ENCODE measurements at places on chromosomes 2 and 18.
A peak's percentile ranks its signal among the peaks of the same experiment; 100 is the strongest.

DNA sequence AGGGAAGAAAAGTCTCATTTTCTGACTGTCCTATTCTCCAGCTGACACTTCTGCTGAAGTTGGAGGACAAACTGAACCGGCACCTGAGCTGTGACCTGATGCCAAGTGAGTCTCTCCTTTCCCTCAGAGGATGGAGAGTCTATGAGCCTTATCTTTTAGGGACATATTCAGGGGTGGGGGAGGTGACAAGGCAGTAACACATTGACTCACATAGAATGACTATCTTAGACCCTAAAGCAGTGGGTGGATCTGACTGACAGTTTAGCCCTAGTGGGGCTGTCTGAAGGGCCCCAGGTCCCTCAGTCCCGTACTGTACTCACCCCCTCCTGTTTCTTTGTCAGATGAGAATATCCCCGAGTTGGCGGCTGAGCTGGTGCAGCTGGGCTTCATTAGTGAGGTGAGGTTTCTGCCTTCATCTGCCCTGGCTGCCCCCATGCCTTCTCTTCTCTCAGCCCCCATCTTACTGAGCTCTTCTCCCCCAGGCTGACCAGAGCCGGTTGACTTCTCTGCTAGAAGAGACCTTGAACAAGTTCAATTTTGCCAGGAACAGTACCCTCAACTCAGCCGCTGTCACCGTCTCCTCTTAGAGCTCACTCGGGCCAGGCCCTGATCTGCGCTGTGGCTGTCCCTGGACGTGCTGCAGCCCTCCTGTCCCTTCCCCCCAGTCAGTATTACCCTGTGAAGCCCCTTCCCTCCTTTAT is 805 bp upstream of the KRTCAP3 start:
- DNase-seq = no peak

DNA sequence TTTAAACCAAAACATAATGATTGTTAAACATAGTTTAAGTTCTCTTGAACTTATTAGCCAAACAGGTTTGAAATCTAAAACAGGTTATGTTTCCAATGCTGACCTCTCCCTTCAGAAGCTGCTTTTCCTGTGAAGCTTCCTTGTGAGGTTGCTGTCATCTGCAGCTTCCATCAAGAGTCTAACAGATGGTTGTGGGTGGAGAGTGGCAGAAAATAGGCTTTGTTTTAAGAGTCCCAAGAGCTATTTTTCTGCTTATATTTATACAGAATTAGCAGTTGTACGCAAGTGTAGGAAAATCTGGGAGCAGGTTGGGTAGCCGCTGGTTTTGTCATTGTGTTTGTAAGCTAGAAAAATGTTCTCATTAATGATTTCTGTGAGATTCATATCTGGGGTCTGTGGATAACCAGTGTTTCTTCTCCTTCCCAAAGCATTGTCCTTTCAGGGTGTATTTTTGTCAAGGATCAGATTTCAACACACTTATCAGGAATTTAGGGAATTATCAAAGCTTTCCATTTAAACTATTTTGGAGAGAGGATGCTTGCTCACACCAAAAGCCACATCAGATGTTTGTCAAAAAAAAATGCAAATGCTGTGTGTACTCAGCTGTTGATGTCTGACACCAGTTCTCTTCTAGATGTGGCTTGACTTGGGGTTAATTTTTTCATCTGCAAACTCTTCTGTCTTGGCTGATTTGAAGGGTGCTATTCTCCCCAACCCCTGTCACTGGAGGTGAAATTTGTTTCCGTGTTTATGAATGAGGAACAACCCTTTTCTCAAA is 78.1 kb upstream of the KIF5C start:
- DNase-seq = no peak

- no peak for DNase-seq
Observed at GRCh38 chr2:225366731-225367130, 32.8 kb upstream of the NYAP2 start.

DNA sequence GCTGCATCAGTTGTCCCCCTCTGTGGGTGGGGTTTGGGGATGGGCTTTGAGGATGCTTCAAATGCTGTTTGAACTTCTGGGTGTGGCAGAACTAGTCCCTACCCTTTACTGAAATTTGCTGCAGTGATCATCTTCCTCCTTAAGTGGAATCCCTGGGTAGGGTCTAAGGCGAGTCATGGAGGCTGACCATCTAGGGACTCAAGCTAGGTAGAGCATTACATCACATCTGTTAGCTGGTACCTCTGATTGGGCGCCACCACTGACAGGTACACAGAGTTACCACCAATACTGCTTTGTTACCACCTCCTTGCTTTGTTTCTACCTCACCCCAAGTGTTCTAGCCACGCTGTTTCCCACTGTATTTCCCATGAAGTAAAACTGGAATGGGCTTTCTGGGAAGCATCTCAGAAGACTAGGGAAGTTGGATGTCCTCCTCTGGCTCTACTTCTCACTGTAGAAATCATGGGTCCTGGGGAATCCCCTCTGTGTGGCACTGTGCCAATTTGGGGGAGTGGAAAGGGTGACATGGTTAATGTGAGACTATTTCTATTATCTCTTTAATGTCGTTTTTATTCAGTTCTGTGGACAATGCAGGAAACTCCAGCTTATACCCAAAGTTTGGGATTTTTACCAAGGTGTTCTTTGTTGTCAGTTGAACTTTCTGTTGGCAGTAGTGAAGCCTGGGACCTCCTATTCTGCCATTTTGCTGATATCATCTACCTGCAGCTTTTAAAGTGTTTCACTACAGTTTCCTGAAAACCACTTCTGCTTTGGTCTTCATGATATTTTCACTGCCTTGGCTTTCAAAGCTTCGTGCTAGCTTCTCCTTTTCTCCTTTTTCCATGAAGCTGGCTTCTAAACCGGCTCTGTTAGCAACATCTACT is 14.5 kb upstream of the SULT1C4 start:
- no peak for DNase-seq

DNA sequence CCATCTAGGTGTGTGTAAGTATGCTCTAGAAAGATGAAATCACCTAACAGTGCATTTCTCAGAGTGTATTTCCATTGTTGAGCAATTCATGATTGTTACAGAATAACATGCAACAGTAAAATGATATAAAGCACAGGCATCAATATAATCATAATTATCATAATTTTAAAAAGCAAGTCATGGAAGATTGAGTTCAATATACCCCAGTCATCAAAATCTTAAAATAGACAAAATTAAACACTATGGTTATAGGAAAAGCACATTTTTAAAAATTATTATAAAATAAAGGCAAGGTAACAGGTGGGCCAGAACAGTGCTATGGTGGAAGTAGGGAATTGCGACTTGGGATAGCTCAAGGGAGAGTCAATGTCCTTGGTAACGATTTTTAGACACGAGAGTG is 555.4 kb upstream of the VRK2 start:
- no peak for DNase-seq

GRCh38 chr2:236172255-236173035 is 4.3 kb upstream of the GBX2 start:
- DNase-seq = no peak

DNA sequence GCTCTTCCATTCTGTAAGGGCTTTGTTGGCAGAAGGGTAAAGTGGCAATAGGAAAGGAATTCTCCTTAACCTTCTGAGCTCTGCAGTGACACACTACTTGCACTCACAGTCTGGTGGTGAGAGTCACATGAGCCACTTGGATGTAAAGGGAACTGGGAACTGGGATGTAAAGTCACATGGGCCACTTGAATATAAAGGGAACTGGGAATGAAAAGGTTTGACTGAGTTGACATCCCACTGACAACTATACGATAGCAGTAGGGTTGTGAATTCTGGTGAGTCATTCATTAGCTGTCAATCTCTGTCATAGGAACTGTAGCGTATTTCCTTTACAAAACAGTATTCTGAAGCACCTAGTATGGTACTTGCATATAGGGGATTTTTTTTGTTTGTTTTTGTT is 5.5 kb downstream of the RPE start:
- no peak for DNase-seq

GRCh38 chr2:83142934-83143333 is 1316.1 kb downstream of the SUCLG1 start:
- no peak for DNase-seq

DNA sequence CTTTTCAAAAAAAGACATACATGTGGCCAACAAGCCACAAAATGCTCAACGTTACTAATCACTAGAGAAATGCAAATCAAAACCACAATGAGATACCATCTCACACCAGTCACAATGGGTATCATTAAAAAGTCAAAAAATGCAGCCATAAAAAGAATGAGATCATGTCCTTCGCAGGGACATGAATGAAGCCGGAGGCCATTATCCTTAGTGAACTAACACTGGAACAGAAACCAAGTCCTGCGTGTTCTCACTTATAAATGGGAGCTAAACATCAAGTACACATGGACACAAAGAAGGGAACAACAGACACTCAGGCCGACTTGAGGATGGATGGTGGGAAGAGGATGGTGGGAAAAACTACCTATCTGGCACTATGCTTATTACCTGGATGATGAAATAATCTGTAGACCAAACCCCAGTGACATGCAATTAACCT is 17.8 kb upstream of the ATL2 start:
- DNase-seq = no peak

GRCh38 chr18:56977309-56977708 is 169.6 kb upstream of the BOD1L2 start:
- DNase-seq = no peak

- peak; percentile 24 for DNase-seq
Observed at GRCh38 chr18:32271672-32272208, 81.9 kb downstream of the MEP1B start.

DNA sequence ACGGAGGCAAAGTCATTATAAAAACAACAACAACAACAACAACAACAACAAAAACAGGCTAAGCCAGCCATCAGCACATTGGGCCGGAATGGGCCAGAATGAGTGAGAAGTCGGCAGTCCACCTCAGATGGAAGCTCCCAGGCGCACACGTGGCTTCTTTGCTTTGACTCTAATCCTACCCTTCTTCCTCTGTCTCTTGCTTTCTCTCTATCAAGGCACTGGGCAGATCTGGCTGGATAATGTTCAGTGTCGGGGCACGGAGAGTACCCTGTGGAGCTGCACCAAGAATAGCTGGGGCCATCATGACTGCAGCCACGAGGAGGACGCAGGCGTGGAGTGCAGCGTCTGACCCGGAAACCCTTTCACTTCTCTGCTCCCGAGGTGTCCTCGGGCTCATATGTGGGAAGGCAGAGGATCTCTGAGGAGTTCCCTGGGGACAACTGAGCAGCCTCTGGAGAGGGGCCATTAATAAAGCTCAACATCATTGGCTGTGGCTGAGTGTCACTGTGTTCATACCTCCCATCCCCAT is 52.2 kb downstream of the MARCO start:
- no peak for DNase-seq

- no peak for DNase-seq
Observed at GRCh38 chr2:145116056-145116455, 596.1 kb upstream of the ZEB2 start.

All from activated CD8-positive, alpha-beta T cell treated with anti-CD3 and anti-CD28 coated beads, Interleukin-2, amount 10 ng/mL, durations not matched to agents 7 days and 5 days (primary cell).